ENCODE measurements at places on chromosomes 7 and 10. TPM values are rescaled to one million over a fixed set of nuclear protein-coding genes. Genes with fewer than 3 reads are reported as not detected.

DNA sequence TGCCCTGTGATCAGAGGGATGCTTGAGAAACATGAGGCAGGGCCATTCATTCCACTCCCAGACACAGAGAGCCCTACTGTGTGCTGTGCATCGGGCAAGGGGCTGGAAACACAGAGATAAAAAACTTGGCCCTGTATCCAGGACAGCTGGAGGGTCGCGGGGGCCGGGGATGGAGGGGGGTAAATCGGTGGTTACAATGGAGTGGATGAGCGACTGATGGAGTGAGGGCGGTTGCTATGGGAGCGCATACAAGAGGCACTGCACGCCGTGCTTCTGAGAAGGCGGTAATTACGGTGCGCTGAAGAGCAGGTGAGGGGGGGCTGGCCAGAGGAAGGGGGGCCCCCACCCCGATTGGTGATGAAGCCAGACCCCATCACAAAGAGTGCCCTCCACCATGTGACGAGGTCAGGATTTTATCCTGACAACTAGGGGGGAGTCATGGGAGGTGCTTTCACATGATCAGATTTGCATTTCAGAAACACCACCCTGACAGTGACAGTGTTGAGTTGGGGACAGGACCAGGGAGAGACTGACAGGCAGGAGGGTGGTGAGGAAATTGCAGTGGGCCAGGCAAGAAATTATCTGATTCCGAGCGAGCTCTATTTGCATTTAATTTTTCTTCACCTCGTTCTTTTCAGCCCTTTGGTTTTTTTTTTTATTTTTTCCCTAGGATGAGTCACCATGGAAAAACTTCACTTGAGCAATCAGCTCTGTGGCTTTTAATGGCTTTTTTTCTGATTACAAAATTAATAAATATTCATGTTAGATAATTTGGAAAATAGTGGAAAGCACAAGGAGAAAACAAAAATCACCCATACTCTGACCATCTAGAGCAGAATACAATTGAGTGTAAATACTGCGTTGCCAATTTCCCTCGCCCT, 7.8 kb downstream of the CPA5 start:
- peaks cover 5% of the 10 kb centered on the region for H3K4me1 ChIP-seq
- no peaks in the 10 kb centered on the region for H3K36me3 ChIP-seq
- peak overlapping the region; percentile 97 for H3K27ac ChIP-seq
- H3K4me3 ChIP-seq, result no peak overlapping the region

- H3K4me3 ChIP-seq, result no peak overlapping the region
- H3K27me3 ChIP-seq, result no peaks in the 10 kb centered on the region
Measured at GRCh38 chr10:132939957-132940790, 2.2 kb downstream of the CFAP46 start.

Gene RPS24
- 1,775 TPM for total RNA-seq

DNA sequence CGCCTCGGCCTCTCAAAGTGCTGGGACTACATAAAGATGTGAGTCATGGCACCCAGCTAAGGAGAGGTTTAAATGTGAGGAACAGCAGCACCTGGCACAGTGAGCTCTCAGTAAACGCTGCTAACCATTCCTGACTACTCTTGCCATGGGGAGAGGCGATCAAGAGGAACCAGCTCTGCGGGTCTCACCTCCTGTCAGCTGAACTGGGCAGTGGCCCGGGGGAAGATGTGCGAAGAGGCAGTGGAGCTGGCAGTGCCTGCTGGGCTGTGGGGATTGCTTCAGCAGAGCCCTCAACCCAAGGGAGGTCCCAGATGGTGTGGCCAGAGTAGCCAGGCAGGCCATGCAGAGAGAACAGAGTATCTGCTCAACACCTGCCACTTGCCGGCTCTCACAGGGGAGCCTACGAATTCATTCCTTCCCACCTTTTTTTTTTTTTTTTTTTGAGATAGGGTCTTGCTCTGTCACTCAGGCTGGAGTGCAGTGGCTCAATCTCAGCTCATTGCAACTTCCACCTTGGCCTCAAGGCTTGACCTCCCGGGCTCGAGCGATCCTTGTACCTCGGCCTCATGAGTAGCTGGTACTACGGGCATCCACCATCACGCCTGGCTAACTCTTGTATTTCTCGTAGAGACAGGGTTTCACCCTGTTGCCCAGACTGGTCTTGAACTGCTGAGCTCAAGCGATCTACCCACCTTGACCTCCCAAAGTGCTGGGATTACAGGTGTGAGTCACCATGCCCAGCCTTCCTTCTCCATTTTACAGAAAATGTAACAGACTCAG, 6.8 kb downstream of the POLM start:
- H3K4me3 ChIP-seq, result no peak overlapping the region
- H3K36me3 ChIP-seq, result peaks cover 31% of the 10 kb centered on the region
- no peak overlapping the region for H3K27ac ChIP-seq
- DNase-seq, result no peak

- H3K4me1 ChIP-seq, result no peaks in the 10 kb centered on the region
- DNase-seq, result peak; percentile 36
- no peaks in the 10 kb centered on the region for H3K27me3 ChIP-seq
- no peak overlapping the region for H3K27ac ChIP-seq
- no peak overlapping the region for H3K4me3 ChIP-seq
Measured at GRCh38 chr7:150845421-150845861, 6.9 kb upstream of the AOC1 start.

- peaks cover 19% of the 10 kb centered on the region for H3K4me1 ChIP-seq
- DNase-seq, result no peak
- H3K36me3 ChIP-seq, result no peaks in the 10 kb centered on the region
- H3K27me3 ChIP-seq, result no peaks in the 10 kb centered on the region
Measured at GRCh38 chr7:20114468-20114867, 102.7 kb downstream of the MACC1 start.

- no peak overlapping the region for H3K27ac ChIP-seq
- H3K36me3 ChIP-seq, result no peaks in the 10 kb centered on the region
- no peaks in the 10 kb centered on the region for H3K27me3 ChIP-seq
- no peak overlapping the region for H3K4me3 ChIP-seq
- no peak for DNase-seq
- no peaks in the 10 kb centered on the region for H3K4me1 ChIP-seq
Measured at GRCh38 chr7:41641665-41642014, 61.2 kb downstream of the INHBA start.

GRCh38 chr7:110944966-110945644, 145.8 kb upstream of the LRRN3 start:
- no peaks in the 10 kb centered on the region for H3K27me3 ChIP-seq
- DNase-seq, result peak; percentile 60
- no peak overlapping the region for H3K27ac ChIP-seq

- no peaks in the 10 kb centered on the region for H3K36me3 ChIP-seq
- DNase-seq, result no peak
- H3K27me3 ChIP-seq, result peaks cover 4% of the 10 kb centered on the region
- no peak overlapping the region for H3K4me3 ChIP-seq
Measured at GRCh38 chr7:132059141-132059540, 502.7 kb upstream of the PODXL start.

- peaks cover 15% of the 10 kb centered on the region for H3K4me1 ChIP-seq
- H3K36me3 ChIP-seq, result no peaks in the 10 kb centered on the region
- no peak overlapping the region for H3K4me3 ChIP-seq
- peak overlapping the region; percentile 46 for H3K27ac ChIP-seq
- H3K27me3 ChIP-seq, result no peaks in the 10 kb centered on the region
- no peak for DNase-seq
Measured at GRCh38 chr7:108094933-108095710, 35.0 kb downstream of the LAMB4 start.

GRCh38 chr10:17239345-17240085, 11.5 kb downstream of the VIM start:
- no peak overlapping the region for H3K4me3 ChIP-seq
- no peaks in the 10 kb centered on the region for H3K4me1 ChIP-seq
- DNase-seq, result no peak
- peaks cover 30% of the 10 kb centered on the region for H3K36me3 ChIP-seq
- no peaks in the 10 kb centered on the region for H3K27me3 ChIP-seq

Gene ADAM12
- total RNA-seq, result 0.46 TPM

DNA sequence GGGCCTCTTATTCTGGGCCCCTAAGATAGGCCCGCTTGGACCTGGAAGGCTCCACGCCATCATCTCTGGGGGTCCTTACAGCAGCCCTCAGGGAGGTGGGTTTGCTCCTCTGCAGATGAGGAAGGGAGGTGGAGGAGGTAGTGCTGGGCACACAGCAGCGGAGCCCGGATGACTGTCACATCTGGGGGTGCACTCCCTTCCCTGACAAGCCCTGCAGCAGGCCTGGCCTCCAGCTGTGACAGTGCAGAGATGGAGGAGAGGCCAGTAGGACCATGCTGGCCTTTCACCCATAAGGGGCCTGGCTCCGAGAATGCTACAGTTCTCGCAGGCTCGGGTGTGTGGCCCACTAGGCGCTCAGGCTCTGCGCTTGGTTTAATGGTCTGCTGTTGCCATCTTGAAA, 9.2 kb downstream of the GDF2 start:
- no peak overlapping the region for H3K4me3 ChIP-seq
- no peak overlapping the region for H3K27ac ChIP-seq
- H3K36me3 ChIP-seq, result no peaks in the 10 kb centered on the region
- no peak for DNase-seq
- H3K4me1 ChIP-seq, result no peaks in the 10 kb centered on the region

Gene CFAP70
- total RNA-seq, result 0.70 TPM

DNA sequence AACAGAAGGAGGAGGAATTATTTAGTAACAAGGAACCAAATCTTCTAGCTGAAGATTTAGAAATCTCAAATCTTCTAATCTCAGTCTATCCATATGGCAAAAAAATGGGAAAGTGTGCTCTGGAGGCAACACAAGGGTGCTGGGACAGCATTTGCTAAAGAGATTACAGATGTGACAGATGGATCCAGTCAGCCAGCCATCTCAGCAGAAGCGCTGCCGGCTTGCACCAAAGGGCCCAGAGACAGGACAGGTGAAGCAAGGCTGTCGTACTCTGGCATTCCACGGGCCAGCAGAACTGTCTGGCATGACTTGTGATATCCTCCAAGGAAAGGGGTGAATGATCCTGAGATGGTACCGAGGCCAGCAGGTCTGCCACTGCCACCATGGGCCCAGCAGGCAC, 45.7 kb upstream of the GJD4 start:
- DNase-seq, result peak; percentile 36
- peaks cover 20% of the 10 kb centered on the region for H3K36me3 ChIP-seq
- no peaks in the 10 kb centered on the region for H3K4me1 ChIP-seq
- H3K27me3 ChIP-seq, result no peaks in the 10 kb centered on the region
- H3K4me3 ChIP-seq, result no peak overlapping the region

Gene BTBD16
- not detected for total RNA-seq

DNA sequence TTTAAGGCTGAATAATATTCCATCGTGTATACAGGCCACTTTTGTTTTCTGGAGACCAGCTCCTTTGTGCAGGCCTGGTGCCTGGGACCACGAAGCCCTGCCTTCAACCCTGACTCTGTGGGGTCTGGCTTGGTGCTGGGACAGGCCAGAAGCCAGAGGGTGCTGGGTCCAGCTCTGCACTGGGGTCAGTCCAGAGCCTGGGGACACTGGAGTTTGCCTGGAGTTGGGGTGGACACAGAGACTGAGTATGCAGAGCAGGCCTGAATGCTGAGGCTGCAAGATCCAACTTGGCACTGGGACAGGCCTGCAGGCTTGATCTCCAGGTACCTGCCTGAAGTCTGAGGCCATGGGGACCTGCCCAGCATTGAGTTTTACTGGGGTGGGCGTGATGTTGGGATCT, 558.8 kb upstream of the CNTNAP2 start:
- H3K4me1 ChIP-seq, result no peaks in the 10 kb centered on the region
- H3K4me3 ChIP-seq, result no peak overlapping the region
- H3K27me3 ChIP-seq, result no peaks in the 10 kb centered on the region
- DNase-seq, result no peak
- H3K27ac ChIP-seq, result no peak overlapping the region
- no peaks in the 10 kb centered on the region for H3K36me3 ChIP-seq

Gene OR9A2
- not detected for total RNA-seq

- no peaks in the 10 kb centered on the region for H3K36me3 ChIP-seq
- H3K27me3 ChIP-seq, result no peaks in the 10 kb centered on the region
- no peak overlapping the region for H3K4me3 ChIP-seq
- DNase-seq, result no peak
- peaks cover 8% of the 10 kb centered on the region for H3K4me1 ChIP-seq
Measured at GRCh38 chr10:74957285-74957961, 131.0 kb downstream of the KAT6B start.

Gene HOXA13
- total RNA-seq, result not detected

Data from endodermal cell (in vitro differentiated cells).